ENCODE measurements at places on chromosomes 7 and 10.

GRCh38 chr10:87092376-87092860, 2.2 kb downstream of the GLUD1 start:
- peak; percentile 21 for DNase-seq

DNA sequence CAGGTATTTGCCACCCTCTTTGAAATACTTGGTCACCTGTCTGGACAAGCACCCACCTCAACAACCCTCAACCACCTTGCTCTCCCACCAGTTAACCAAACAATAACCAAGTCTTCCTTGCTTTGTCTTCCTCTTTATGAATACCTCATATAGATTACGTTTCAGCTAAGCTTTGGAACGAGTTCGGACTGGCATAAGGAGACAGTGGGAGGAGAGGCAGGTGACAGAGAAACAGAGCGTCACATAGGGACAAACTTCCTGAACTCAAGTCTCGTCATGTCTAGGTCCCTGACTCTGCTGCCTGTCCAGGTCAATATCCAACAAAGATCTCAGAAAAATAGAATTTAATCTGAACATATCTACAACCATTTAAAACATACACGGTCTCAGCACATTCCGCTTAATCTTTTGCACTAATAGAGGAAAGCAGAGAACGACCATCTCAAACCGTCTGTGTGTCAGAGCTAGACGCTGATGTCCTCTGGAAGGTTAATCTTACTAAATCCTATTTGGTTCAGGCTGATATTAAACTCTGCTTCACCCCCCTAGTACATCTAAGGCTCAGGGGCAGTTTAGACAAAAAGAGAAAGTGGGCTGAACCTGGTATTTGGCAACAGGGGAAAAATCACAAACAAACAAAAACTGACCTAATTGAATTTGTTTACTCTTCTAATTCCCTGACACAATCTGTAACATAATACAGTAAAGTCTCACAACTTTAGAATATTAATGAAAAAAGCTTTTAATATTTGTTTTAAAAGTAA, 26.4 kb upstream of the SVOPL start:
- DNase-seq, result no peak

GRCh38 chr10:21166557-21167287, 269.6 kb upstream of the NEBL start:
- no peak for DNase-seq

GRCh38 chr7:114795475-114795874, 126.4 kb upstream of the MDFIC start:
- DNase-seq, result no peak

GRCh38 chr7:93004906-93005305, 112.9 kb downstream of the SAMD9 start:
- no peak for DNase-seq

DNA sequence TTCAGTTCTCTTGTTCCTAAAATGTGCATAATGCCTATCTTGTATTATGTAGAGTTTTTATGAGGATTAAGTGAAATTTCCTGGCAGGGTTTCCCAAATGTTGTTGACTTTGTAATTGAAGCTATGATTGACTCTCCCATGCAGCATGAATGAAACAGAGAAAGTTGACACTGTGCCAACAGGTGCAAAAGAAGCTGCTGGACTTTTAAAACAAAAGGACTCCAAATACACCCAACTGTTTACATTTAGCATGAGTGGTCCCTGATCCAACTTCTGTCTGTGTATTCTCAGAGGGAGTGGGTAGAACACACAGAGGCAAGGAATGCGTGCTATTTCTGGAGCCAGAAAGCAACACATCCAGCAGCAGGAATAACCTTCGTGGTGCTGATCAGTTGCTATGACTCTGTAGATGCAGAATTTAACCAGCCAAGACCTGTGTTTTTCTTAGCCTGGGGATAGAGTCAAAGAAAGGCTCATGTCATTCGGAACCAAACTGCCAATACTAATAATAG, 14.4 kb upstream of the RBM20 start:
- peak; percentile 53 for DNase-seq

DNA sequence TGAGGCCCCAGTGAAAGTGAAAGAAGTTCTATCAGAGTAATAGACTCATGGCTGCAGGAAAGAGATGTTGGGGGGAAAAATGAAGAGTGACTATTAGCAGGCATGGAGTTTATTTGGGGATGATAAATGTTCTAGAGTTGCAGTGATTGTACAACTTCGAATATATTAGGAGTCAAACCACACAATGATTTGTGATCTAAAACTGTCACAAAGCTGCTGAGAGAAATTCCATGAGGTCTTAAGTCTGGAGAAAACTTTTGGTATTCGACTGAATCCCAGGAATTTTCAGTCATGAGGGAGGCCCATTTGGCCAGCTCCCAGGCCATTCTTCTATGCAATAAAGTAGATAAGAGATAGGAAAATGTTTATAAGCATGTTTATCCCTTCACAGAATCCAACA, 55.9 kb upstream of the UNC5B start:
- DNase-seq, result no peak

DNA sequence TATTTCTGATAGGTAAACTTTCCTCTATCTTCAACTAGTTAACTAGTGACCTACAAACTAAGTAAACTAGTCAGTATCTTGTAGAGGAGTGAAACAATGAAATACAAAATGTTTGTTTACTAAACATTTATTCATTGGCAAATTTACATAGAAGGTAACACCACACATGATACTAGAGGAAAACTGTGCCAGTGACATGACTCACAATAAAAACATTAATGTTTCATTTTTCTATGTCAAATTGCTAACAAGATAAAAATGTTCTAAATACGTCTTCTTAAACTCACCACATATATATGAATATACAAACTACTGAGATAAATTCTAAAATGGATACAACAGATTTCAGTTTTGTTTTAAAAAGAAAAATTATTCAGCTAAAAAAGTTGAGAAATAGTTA, 471.3 kb downstream of the PARD3 start:
- DNase-seq, result no peak

DNA sequence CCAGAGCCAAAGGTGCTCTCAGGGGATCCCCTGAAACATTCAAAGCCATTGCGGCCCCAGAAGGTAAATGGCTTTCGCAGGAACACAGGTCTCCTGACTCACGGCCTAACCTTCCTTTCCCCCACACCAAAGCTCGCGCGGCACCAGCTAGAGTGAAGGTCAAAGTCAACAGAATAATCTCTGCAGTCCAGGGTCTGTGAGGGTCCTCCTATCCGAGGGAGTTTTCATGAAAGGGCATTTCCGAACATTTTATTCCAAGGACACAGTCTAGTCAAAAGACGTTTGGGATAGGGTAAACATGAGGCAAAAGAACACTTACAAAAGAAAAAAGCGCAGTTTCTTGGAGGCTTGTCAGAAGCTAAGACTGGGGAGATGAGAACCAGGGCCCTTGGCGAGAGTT, 559 bp upstream of the STEAP2 start:
- no peak for DNase-seq

DNA sequence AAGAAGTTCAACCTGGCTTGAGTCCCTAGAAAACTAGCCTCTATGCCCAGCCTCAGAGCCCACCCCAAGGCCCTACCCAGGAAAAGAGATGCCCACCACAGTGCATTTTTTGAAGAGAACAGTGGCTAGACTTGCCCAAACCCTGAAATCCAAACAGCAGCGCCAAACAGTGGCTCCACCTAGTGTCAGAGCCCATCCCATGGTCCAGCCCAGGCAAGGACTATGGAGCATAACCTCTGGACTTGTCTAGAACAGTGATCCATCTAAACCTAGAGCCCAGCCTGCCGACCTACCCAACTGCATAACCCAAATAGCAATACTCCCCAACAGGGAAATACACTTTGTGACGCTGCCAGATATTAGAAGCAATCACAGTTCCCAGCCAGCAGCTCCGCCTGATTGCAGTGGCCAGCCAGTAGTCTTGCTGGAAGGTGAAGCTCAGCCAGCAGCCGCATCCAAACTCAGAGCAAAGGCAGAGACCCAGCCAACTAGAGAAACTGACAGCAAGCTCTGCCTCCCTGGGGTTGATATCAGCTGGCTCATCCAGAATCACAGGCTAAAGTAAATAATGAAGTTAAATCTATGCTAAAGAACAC, 44.5 kb downstream of the HBP1 start:
- no peak for DNase-seq

DNA sequence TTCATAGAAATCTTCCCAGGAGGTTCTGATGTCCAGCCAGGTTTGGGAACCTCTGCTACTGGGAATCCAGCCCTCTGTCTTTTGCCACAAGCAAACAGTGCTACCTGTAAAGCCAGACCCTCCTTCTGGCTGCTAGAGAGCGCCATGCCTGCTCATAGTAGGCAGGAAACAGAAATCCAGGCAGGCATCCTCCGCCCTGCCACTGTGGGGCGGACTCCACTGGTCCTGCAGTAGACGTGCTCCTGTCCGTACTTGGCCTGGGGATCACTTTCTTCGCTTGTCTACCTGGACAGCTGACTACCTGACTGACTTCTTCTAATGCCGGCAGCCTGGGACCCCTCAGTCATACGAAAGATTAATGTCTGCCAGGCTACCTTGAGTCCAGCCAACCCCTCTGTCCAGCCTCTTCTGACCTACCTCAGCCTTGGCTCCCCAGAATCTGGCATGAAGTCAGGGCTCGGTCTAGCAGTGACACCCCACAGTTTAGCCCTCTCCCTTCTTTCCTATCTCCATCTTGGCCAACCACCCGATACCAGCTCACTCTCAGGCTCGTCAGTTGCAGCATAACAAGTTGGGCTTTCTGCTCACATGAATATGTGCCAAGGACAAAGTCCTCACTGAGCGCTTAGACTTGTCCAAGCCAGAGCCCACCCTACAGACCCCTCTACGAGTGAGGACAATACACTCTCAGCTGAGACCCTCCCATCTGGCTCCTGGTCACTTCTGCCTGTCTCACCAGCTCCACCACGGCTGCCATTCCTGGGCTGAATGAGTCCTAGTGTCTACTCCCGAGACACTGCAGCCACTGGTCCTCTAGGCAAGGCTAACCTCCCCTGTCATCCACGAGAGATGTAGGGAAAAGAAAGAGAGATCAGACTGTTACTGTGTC, 43.9 kb upstream of the OPALIN start:
- DNase-seq, result no peak

- no peak for DNase-seq
Measured at GRCh38 chr10:46267132-46267985, 19.4 kb upstream of the ANTXRL start.

DNA sequence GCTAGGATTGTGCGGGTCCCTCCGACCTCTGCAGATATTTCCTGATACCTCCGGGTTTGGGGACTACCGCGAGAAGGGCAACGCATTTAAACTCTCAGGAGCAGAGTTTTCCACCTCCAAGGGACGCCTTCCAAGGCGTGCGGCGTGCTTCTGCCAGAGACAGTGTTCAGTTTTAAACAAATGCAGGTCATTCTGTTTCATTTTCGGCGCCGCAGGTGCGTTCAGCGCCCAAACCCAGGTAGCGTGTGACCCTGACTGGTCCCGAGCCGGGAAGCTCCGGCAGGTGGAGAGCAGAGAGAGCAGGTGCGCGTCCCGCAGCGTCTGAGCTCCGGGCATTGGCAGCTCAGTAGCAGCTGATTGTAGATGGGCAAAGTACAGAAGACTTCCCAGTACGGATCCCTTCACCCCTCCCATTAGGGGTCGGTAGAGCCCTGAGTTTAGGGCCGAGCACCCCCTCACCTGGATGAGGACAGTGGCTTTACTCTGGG, 1.4 kb upstream of the CYP26A1 start:
- no peak for DNase-seq

DNA sequence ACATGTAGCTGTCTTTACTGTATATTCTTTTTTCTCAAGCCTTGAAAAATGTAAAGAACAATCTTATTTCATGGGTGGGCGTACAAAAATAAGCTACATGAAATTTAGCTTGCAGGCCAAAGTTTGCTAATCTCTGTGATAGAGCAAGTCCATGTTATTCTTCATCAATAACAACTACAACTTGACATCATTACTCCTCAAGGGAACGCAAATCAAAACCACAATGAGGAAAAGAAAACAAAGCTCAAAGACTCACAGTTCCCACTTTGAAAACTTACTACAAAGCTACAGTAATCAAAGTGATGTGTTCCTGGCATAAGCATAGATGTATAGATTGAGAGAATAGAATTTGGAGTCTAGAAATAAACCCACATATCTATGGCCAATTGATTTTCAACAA, 62.5 kb downstream of the GNA12 start:
- no peak for DNase-seq

DNA sequence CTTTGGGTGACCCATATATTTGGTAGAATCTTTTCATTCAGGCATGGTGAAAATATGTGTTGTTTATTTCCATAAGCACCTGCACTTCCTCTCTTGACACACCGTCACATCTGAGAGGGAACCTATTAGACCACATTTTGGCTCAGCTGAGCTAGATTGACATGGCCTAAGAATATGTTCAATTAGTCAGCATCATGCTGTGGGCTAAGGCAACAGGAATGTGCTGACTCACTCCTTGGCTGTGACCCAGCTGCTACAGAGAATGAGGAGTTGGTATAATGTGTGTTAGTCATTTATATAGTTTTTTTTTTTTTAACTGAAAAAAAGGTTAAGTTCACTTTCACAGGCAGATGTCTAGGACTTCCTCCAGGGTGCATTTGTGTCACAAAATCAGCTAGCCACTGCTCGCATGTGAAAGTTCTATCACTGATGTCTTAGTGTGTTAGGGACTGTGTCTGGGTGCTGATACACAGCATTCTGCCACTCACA, 180.6 kb downstream of the SEMA3E start:
- peak; percentile 87 for DNase-seq

DNA sequence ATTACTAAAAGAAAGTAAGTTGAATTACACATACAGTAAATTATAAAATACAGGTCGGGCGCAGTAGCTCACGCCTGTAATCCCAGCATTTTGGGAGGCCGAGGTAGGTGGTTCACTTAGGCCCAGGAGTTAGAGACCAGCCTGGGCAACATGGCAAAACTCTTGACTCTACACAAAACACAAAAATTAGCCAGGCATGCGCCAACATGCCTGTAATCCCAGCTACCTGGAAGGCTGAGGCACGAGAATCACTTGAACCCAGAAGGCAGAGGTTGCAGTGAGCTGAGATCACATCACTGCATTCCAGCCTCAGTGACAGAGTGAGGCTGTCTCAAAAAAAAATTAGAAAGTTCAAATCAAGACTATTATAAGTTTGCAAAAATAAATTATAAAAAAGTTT, 174.9 kb downstream of the GALNT11 start:
- DNase-seq, result no peak

- no peak for DNase-seq
Measured at GRCh38 chr7:44103566-44103922, 601 bp upstream of the AEBP1 start.

- DNase-seq, result no peak
Measured at GRCh38 chr7:4245135-4245865, 436.8 kb upstream of the FOXK1 start.

All from AG20443 (cell line).